Stimulated activated CD4-positive, alpha-beta T cell treated with anti-CD3 and anti-CD28 coated beads, Interleukin-15, amount 100 ng/mL, for 1 hour (primary cell): ENCODE measurements at places on chromosomes 12 and 14.
A peak's percentile ranks its signal among the peaks of the same experiment; 100 is the strongest.

DNA sequence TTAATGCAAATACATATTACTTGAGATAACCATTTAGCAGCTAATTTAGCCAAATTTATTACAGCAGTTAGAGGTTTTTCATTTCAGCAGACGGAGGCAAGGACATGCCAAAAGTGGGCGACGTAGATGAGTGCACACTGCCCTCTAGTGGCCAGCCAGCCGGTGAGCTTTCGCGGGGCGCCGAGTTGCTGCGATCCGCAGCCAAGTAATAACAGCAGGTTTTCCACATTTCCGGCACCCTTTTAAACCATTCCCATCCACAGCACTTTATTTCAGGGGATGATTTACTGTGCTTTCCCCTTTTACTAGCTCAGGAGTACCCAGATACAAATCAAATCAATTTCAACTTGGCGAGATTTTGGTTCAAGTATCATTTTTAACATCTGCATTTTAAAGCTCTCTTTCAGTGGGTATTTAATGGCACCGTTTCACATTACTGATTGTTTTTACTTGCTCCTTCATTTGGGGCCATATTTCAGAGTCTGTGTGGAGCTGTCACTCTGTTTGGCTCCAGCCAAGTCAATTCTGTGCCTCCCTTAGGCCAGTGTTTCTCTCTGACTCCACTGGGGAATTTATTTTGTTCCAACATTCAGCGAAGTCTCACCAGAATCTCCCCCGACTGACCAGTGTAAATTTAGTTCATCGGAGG, 158.0 kb downstream of the EGLN3 start:
- peak; percentile 26 for DNase-seq

GRCh38 chr14:73468828-73469375, 10.6 kb upstream of the NUMB start:
- DNase-seq: no peak

DNA sequence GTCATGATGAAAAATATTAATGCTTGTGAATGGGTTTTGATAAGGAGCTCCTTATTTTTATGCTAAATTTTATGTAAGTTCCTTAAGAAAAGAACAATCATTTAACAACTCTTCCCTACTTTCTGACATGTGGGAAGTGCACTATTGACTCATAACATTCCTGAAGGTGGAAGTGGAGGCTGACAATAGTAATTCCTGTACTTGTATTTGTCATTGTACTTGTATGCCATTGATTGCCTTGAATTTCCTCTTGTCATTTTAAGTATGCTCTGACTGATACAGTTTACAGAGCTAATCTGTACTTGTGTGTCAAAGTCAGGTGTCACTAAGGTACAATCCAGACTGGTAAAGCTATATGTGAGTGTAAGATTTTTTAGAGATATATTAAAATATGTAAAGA, 440.0 kb downstream of the SLC16A7 start:
- no peak for DNase-seq

DNA sequence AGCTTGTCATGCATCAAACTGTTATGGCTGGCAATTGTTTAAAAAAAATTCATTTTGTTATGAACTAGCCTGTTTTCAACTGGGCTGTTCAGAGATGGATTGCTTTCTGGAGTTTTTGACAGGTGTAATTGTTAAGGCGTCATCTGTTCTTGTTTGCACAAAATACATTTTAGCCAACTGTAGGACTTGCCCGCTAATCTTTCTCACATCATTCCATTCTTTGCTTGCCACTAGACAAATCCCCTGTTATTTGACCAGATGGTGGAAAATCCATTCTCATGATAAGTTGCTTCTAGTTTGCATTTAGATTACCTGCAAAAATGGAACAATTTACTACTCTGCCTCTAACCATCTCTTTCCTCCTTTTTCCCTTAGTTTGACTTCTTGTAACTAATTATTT, 114.3 kb downstream of the NPAS3 start:
- no peak for DNase-seq

DNA sequence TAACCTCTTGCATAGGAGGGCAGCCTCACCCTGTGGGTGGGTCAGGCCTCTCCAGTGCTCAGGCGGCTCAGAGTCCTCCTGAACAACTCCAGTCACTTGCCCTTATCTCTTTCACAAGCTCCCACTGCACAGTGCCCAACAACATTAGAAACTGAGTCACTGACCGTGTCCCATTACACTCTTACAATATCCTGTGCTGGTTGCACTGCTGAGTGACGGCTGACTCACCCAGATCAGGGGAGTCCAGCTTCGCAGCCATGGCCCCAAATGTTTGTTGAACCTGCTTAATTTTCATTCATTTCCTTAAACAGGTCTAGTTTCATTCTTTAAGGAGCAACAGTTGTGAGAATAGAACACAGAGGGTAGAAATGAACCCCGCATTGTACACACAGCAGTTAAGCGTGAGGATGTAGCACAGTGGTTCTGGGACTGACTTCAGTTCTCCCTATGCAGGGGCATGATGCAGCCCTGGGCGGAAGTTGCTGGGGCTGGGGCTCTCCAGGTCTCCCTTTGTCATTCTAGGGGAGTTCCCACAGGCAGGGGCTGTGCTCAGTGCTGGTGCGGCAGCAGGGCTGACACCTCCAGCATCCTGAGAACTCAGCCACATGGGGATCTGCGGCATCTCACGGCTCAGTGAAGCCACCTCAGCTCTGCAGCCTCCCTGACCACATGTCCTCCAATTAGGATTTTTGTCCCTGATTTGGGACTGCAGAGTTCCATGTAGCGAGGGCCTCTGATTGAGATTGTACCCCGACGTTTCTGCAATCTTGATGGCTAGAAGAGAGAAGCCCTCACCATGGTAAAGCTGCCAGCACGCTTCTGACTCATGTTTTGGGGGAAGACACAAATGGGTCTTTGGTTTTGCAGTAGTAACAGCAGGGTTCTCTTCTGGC, 16.1 kb downstream of the GPR68 start:
- DNase-seq: peak; percentile 45

- DNase-seq: peak; percentile 54
These were observed 31.1 kb downstream of the ALDH1L2 start for GRCh38 chr12:105053116-105053572.

- DNase-seq: no peak
These were observed 17.4 kb downstream of the VASH1 start for GRCh38 chr14:76778546-76779215.

GRCh38 chr12:92654929-92655328, 47.9 kb upstream of the PLEKHG7 start:
- no peak for DNase-seq

DNA sequence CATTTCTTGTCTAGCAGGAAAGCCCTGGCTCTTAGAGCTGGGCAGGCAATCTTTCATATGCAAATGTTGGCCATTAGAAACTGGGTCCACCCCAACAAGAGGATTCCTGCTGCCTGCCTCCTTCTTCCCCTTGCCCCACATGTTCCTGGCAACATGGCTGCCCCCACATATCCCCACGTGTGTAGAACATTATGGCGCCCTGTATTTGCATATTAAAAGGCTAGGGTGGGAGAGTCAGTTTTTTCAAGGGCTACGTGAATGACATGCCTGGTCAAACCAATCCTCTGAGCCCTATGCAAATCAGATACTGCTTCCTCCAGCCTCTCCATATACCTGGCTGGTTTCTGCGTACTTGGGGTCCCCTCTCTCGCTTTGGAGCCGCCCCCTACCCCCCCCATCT, 514.0 kb downstream of the FUT8 start:
- no peak for DNase-seq

DNA sequence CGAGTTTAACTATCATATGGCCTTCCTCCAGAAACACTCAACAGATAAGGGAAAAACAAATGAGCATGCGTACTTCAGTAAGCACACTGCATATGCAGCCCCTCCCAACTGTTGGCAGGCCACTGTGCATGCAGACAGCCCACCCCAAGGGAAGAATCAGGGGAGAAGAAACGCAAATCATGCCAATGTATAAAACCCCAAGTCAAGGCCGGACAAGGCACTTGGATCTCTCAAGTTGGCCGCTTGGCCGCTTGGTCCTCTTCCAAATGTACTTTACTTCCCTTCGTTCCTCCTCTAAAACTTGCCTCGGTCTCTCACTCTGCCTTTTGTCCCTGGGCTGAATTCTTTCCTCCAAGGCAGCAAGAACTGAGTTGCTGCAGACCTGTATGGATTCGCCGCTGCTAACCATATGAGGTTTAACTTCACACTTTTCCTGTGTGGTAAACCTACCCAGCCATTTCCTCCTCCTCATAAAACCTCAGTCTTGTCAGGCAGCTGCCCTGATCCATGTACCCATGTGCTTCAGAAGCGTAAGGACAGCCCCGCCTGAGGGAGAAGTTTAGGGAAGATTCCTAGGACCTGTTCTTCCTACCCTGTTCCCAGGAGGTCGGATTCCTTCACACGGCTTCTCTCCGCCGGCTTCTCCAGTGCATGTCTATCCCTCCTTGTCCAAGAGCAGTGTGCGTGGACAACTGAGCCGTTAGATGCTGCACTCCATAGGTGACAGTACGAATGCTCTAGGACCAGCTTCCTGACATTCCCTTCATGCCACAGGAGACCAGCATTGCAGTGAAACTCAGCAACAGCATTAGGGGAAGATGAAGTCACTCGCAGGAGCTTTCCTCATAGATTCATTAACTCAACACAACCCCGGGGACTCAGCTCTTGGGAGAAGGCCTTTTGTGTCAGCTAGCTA, 188.0 kb downstream of the MON2 start:
- DNase-seq: no peak

- no peak for DNase-seq
These were observed 311.4 kb downstream of the RGS6 start for GRCh38 chr14:72243309-72244293.

DNA sequence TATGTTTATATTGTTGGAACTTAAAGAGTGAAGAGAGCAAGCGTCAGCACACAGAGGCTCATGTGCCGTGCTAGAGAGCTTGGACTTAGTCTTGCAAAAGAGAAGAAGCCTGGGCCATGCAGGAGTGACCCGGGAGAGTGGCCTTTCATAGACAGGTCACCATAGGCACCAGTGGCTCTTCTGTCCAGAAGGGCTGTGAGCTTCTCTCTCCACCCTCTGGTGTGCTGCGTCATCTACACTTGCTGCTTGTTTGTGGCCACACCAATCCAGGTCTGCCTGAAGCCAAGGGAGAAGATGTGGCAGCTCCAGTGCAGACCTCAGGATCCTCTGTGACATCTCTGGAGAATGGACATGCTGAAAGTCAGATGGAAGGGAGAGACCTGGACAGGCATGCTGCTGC, 74.4 kb downstream of the NTF3 start:
- DNase-seq: no peak

DNA sequence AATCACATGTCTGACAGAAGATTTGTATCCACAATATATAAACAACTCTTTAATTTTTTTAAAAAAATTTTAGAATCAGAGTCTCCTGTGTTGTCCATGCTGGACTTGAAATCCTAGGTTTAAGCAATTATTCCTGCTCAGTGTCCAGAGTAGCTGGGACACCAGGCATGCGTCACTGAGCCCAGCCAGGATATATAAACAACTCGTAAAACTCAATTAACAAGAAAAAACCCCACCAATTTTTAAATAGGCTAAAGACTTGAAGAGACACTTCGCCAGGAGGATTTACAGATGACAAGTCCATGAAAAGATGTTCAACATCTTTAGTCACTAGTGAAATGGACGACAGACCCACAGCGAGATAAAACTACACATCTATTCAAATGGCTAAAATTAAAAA, 2.0 kb upstream of the SCN8A start:
- DNase-seq: no peak

GRCh38 chr12:46787496-46788055, 38.2 kb downstream of the SLC38A4 start:
- DNase-seq: no peak

- DNase-seq: no peak
These were observed 96.2 kb downstream of the MON2 start for GRCh38 chr12:62562846-62563245.

- DNase-seq: no peak
These were observed 88.8 kb downstream of the ANO6 start for GRCh38 chr12:45304514-45305178.

DNA sequence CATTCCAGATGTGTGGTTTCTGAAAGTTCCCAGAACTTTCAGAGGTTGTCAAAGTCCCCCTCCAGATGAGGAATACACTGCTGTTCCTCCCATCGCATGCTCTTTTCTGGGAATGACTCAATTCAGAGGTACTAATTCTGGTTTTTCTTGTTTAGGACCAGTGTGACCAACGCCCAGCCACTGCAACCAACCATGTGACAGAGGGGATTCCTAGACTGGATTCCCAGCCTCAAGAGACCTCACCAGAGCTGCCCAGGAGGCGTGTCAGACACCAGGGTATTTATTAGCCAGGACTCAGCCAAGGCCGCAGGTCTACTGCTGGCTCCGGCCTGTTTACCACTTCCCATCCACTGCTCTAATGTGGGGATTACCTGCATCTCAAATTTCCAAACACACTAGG, 24.2 kb downstream of the TRAFD1 start:
- DNase-seq: no peak

DNA sequence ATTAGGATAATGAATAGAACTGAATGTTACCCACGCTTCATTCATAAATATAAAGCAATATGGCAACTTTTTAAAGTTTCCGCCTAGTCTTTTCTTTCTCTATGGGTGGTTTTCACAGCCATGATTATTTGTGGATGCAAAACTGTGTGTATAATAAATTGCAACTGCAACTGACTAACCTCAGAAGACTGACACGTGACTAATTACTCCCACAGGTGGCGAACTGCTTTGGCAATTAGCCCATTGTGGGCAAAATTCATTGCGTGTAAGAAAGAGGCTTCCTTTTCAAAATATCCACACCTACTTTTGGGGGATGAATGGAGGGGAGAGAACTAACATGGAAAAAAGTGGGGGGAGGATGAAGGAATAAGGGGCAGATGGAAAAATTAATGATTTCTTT, 79.0 kb downstream of the SLC25A21 start:
- no peak for DNase-seq

- no peak for DNase-seq
These were observed 25.3 kb downstream of the PAH start for GRCh38 chr12:102891756-102892155.

DNA sequence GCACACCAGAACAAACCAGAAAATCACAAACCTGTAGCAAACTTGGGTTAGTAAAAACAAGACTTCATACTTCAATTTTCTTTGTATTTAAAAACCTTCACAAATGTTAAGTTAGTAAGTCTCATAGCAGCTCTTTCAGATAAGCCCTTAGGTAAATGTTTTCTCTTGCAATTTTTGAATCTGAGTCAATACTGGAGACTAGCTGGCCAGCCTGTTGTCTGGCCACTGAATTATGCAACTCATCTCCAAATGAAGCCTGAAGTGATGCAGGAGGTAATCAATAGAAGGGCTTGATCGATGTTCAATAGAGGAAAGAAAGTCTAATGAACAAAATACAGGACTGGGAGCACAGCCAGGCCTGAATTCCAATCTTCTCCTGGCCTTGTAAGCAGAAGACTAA, 465.2 kb downstream of the LRIG3 start:
- DNase-seq: no peak

GRCh38 chr14:64064447-64064846, 211.6 kb downstream of the SYNE2 start:
- DNase-seq: no peak

DNA sequence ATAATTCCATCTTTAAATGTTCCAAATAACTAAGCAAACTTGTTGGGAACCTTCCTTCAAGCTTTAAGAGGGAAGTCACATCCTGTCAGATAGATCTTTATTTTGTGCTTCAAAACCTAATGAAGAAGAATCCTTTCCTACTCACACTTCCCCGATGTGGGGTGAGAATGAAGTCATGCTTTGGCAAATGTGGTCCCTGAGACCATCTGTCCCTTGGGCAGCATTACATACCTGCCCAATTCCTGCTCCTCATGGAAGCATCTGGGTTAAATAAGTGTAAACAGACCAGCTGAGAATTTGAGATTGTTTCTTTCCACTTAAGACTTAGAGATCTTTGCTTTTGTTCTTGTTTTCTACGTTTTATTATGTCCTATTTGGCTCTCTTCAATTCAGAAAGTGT, 606.0 kb upstream of the TMEM132C start:
- DNase-seq: no peak

- DNase-seq: no peak
These were observed 19.4 kb upstream of the GNPTAB start for GRCh38 chr12:101850199-101850598.
